ENCODE measurements at places on chromosomes 3 and 15.

GRCh38 chr3:40321818-40322217, 12.3 kb downstream of the EIF1B start:
- no peak for DNase-seq

- DNase-seq, result no peak
These were observed 533.5 kb upstream of the TBL1XR1 start for GRCh38 chr3:177730814-177731213.

- no peak for DNase-seq
These were observed 1012.7 kb upstream of the CADM2 start for GRCh38 chr3:83946049-83946448.

DNA sequence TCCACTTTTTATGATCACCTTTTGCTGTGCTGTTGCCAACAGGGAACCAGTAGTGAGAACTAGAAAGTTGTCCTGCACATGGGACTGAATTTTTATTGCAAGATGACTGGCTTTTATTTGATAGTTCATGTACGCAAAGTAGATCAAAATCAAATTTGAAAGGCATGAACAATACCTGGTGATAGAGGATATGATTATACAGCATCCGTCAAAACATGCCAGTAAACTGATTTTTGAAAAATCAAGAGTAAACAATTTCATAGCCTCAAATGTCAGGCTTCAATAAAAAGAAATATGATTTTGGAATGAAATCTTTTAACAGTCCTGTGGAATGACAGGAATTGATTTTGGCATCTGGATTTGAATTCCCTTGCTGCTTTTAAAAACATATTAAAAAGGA, 219.6 kb upstream of the LRRN1 start:
- DNase-seq, result no peak

DNA sequence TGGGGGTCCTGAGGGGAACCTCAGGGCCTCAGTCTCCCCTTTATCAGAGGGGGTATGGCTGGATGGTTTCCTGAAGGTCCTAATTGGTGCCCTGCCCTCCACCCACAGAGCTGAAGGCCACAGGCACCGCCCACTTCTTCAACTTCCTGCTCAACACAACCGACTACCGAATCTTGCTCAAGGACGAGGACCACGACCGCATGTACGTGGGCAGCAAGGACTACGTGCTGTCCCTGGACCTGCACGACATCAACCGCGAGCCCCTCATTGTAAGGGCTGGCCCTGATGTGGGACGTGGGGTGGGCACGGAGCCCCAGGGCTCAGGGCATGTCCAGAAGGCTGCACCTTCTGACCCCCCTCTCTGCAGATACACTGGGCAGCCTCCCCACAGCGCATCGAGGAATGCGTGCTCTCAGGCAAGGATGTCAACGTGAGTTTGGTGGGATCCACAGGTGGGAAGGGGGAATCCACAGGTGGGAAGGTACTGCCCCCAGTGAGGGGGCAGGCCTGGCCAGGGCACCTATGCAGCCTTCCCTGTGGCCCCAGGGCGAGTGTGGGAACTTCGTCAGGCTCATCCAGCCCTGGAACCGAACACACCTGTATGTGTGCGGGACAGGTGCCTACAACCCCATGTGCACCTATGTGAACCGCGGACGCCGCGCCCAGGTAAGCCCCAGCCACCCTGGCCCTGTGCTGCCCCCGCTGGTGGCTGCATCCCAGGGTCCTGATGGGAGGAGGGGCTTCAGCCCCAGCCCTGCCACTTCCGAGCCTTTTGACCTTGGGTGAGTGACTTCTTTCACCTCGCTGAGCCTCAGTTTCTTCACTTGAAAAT, 17.5 kb upstream of the GNAT1 start:
- no peak for DNase-seq

DNA sequence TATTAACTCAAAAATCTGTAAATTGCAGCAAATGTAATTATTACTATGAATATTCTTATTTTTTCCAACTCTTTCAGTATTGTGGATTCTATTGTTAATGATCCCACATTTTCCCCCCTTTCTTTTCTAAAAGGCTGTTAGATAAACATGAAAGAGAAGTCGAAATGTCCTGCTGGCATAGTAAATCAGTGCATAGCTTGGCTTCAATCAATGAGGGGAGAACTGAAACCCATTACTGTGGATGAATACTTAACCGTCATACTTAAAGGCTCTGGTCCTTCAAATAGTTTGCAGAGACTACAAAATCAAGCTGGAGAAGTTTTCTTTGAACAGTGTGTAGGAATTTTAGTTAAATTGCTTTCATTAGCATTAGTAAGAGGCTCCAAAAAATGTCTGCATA, 667.9 kb downstream of the CADM2 start:
- no peak for DNase-seq

DNA sequence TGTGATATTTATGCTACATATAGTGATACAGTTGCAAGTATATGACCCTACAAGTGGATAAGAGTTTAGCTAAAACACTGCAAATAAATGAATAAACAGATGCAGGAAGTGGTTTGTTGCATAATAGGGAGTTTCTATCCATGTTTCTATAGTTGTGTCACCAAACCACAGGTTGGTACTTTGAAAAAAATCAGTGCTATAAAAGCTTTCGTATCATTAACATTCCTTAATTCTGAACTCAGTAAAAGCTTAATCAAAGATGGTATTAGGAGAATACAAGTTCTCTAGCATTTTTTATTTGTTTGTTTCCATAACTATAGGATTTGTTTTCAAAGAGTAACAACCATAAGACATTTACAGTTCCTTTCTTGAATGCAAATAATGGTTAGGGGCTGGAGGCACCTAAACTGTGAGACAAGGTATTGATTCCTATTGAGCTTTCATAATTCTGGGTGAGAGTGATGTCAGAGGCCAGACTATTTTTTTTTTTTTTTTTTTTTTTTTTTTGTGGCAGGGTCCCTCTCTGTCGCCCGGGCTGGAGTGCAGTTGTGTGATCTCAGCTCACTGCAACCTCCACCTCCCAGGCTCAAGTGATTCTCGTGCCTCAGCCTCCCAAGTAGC, 29.6 kb downstream of the CPOX start:
- peak; percentile 19 for DNase-seq

- DNase-seq, result no peak
These were observed 420.4 kb upstream of the PROK2 start for GRCh38 chr3:72205297-72205826.

- DNase-seq, result no peak
These were observed 489.1 kb upstream of the CFAP20DC start for GRCh38 chr3:59538753-59539432.

DNA sequence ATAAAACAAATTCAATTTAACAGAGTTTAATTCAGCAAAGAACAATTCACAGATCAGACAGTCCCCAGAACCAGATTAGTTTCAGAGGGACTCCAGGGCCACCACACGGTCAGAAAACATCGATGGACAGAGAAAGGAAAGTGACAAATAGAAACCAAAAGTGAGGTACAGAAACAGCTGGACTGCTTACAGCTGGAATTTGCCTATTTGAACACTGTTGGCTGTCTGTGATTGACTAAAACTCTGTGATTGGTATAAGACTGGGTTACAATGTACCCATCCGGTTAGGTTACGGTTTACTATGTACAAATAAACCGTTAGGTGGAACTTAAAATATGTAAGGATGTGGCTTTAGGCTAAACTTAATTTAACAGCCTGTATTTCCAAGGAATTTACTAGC, 30.3 kb downstream of the MOBP start:
- DNase-seq, result no peak

DNA sequence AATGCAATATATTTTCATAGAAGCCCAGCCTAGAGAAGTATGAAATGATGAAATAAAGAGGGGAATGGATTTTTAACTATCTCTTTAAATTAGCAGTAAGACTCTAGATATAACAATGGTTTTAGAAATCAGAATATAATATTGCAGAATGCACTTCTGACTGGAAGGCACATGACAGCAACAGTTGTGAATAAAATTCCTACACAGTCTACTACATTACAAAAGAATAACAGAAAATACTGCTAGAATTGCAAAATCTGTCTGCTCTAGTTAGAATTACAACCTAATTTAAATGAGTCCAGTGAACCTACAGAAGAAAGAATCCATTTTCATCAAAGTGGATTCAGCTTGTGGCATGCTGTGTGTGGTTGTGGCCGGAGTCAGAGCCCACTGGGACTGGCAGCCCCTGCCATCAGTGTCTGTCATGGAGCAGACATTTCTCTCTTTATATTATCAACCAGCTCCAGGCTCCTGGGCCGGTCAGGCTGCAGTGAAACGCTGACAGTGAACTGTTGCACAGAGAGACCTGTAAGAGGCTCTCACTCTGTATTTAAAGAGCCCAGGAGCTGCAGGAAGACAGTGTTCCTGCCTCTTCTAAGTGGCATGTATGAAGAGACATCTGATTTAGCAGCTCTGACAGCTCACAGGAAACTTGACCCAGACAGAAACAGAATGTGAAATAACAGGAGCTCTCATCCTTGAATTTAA, 1523.8 kb upstream of the CADM2 start:
- DNase-seq, result no peak

- DNase-seq, result no peak
These were observed 40.3 kb downstream of the WNT5A start for GRCh38 chr3:55446850-55447249.

- no peak for DNase-seq
These were observed 406.0 kb upstream of the WNT5A start for GRCh38 chr3:55893045-55893664.

DNA sequence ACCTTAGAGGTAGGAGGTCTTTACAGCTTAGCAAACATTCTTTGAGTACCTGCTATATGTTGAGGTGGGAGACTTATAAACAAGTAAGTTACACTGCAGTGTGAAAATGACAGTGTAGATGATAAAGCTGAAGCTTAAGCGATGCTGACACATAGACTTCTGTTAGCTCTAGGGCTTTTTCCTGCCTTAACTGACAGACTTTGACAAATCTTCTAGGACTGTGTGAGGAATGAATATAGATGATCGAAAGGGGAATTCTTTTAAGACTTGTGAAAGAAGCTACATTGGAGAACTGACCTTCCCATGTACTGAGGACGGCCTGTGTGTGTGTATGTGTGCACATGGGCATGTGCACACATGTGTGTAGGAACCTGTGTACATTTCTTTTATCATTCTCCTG, 22.7 kb downstream of the BOC start:
- no peak for DNase-seq

GRCh38 chr3:10683106-10683505, 132.9 kb upstream of the SLC6A11 start:
- DNase-seq, result no peak

GRCh38 chr3:142065344-142065743, 84.0 kb downstream of the TFDP2 start:
- no peak for DNase-seq

- DNase-seq, result no peak
These were observed 33.4 kb downstream of the ZXDC start for GRCh38 chr3:126442094-126442855.

GRCh38 chr15:83327041-83327440, 42.6 kb upstream of the BNC1 start:
- no peak for DNase-seq

GRCh38 chr3:27943106-27943505, 221.0 kb upstream of the EOMES start:
- DNase-seq, result peak; percentile 11

Measured in DND-41 (cell line).